Retina (tissue), 1 donor: ENCODE measurements at places on chromosomes 6 and 20.

DNA sequence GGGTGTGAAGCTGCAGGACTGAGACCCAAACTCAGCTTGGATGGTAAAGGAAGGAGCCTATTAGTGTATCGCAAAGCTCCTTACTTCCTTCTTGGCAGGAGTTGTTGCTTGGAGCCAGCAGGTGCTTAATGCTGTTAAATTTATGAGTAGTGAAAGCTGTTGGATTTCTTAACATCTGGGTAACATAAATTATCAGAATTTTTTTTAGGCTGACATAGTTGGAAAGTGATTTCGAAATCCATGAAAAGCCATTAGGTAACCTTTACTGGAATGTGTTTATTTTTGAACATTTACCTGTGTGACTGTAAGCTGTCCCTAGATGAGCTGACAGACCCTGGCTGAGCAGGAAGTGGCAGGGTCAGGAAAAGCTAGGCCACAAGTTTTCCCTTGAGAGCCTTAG is 470.4 kb upstream of the SLC35B3 start:
- no peak for DNase-seq

- DNase-seq: no peak
Measured at GRCh38 chr6:40194447-40195170, 260.3 kb upstream of the MOCS1 start.

DNA sequence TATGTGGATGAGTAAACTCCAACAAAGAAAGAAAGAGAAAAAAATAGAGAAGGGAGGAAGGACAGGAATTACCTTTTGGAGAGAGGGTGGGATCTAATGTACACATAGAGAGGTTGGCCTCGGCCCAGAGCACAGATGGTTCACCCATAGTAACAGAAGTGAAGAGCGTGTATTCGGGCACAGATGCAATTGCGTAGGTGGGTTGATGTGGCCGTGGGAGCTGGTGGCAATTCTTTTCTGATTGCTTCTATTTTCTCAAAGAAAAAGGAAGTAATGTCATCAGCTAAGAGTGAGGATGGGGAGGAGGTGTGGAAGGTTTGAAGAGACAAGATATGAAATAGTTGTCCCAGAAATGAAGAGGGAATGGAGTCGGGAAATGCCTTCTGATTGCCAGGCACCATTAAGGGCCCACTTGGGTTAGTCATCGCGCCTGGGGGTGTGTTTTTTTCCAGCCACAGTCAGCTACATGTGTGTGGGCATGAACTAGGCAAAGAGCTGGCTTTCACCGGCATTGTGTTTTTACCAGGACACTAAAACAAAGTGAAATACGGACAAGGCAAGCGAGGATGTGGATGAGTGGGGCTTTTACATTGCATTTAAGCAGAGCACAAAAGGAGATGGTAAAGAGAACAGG is 158.7 kb downstream of the SYNE1 start:
- no peak for DNase-seq

GRCh38 chr6:136846046-136846445 is 23.7 kb downstream of the PEX7 start:
- no peak for DNase-seq

DNA sequence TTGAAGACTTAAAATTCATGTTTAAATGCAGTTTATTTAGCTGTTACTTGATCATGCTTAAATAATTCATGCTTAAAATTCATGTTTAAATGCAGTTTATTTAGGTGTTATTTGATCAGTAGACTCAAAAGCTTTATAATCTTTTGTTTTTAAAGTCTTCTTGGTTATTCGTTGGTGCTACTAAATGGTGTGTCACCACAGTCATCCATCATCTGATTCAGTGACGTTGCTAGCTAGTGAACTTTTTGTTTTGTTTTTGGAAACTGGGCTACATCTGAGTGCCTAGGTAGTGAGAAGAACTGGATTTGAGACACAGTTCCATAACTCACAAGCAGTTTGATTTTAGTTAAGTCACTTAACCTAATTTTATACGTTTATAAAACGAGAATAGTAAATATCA is 20.9 kb downstream of the SCAF8 start:
- DNase-seq: no peak

GRCh38 chr6:69265706-69266105 is 531.1 kb downstream of the LMBRD1 start:
- DNase-seq: no peak

DNA sequence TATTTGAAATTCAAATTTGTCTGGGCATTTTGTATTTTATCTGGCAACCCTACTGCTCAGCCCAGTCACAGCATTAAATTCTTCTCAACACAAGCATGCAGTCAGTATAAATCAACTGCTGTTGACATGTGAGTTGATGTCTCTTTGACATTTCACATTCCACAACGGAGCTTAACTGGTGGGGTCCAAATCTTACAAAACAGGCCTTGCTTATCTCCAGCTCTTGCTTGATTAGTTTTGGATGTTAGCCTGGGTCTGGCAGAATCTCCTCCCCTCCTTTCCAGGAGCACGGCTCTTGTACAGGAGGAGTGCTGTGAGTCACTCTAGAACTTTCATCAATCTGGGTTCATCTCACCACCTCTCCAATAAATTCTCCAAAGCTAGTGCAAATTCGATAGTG is 80.8 kb upstream of the PHACTR1 start:
- no peak for DNase-seq

DNA sequence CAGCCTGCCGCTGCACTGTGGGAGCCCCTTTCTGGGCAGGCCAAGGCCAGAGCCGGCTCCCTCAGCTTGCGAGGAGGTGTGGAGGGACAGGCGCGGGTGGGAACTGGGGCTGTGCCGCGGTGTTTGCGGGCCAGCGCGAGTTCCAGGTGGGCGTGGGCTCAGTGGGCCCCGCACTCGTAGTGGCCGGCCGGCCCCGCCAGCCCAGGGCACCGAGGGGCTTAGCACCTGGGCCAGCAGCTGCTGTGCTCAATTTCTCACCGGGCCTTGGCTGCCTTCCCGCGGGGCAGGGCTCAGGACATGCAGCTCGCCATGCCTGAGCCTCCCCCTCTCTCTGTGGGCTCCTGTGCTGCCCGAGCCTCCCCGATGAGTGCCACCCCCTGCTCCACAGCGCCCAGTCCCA is 388.1 kb downstream of the PHF3 start:
- DNase-seq: no peak

- DNase-seq: no peak
Measured at GRCh38 chr6:71388068-71388744, 99.6 kb downstream of the OGFRL1 start.

GRCh38 chr6:130602151-130602770 is 224.9 kb upstream of the SMLR1 start:
- no peak for DNase-seq

- DNase-seq: no peak
Measured at GRCh38 chr6:52132292-52132691, 44.9 kb upstream of the PKHD1 start.

DNA sequence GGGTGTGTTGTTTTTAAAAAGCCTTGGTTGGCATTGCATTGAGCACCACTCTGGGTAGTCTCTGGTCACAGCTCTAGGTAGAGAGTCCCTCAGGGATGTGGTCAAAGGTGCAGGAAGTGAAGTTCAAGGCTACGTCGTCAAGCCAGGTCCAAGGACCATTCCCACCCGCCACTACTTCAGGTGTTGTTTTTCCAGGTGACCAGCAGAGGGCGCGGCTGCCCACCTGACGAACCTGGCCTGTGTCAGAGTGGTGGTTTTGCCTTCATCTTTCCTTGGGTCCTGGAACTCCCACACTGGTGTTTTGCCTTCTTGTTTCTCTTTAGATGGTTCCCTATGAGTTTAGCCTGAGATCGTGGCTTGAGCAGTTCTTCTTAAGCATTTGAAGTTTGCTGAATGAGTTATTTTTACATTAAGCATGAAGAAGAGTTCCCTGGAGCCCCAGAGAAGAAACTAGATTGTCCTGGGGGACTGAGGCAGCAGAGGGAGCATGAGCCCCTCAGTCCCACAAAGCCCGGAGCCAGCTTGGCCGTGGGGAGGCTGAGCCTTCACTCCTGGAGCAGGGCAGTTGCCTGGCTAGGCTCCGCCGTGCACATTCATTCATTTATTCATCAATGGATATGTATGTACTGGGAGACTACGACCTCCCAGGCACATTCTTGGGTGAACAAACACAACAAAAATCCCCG is 5.6 kb upstream of the PHACTR3 start:
- peak; percentile 63 for DNase-seq

- peak; percentile 69 for DNase-seq
Measured at GRCh38 chr6:44222486-44223318, 693 bp upstream of the SLC29A1 start.

DNA sequence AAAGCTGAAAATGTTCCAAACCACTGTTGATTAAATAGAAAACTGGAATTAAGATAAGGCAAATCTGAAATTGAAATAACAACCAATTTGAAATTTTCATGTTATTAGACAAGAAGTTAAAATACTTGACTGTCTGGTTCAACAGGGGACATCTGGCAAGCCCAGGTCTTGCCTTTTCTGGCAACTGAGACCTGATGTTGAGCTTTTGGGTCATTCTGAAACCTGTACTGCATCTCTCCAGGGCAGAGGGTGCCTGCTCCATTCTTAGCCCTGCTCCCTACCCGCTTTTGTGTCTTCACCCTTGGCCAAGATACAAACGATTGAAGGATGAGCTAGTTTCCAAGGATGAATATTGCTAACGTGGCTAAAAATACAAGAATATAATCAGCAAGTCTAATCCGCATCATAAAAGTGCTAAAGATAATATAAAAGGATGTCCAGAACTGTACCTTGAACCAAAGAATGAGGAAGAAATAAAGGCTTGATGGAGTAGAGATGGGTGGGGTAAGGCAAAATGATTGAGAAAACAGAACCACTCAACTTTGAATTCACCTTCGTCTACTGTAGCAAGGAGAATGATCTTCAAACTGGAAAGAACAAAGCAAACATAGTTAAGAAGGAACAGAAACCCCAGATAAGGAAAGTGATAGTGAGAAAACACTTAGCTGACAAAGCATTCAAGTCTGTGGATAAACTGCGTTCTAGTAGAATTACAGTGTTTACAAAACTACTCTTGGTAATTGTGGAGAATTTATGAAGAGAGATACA is 109.8 kb upstream of the MAN1A1 start:
- DNase-seq: no peak

DNA sequence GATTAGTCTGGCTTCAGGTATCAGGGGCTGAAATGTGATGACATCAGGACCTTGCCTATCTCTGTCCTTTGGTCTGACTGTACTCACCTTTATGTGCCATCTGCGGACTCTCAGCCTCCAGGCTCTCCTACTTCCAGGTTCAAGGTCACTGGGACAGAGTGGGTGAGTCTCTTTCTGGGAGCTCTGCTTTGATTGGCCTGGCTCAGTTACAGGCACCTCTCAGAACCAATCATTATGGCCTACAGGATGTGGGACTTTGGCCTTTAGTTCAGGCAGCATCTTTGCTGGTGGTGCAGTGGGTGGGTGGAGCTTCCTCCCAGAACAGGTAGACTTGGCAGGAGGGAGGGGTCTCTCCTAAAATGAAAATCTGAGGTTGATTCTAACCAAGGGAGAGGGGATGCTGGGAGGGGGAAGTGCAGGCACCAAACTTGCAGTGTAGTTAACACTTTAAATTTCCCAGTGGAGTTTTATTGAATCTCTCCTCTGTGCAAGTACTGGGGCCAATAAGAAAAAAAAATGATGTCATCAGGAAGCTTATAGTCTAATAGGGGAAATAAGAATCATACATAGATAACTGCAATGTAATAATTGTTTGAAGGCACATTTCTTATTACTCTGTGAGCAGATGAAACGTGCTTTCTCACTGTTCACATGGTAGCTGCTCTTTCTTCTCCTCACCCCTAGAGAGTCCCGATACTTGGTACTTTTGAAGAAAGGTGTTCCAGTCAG is 53.4 kb downstream of the SLC24A3 start:
- DNase-seq: no peak

GRCh38 chr20:38579219-38579910 is 1.6 kb upstream of the ADIG start:
- no peak for DNase-seq

GRCh38 chr6:92623431-92623830 is 795.9 kb downstream of the EPHA7 start:
- DNase-seq: no peak

DNA sequence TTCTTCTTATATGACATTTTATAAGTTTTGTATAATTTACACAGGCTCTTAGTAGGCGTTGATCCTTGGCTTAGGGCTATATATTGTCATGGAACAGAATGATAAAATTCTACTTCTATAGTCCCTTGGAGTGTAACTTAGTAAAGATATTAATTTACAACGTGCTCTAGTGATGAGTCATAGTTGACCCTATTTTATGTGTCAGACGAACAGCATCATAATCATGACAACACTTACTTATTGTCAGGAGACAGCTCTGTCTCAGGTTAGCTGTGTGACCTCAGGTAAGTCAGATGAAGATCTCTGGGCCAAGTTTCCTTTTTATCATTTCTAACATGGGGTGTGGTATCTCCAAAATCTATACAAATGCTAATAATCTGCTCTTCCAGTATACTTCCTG is 473.5 kb downstream of the UTRN start:
- DNase-seq: no peak

- no peak for DNase-seq
Measured at GRCh38 chr6:140001821-140002341, 627.4 kb upstream of the CITED2 start.

DNA sequence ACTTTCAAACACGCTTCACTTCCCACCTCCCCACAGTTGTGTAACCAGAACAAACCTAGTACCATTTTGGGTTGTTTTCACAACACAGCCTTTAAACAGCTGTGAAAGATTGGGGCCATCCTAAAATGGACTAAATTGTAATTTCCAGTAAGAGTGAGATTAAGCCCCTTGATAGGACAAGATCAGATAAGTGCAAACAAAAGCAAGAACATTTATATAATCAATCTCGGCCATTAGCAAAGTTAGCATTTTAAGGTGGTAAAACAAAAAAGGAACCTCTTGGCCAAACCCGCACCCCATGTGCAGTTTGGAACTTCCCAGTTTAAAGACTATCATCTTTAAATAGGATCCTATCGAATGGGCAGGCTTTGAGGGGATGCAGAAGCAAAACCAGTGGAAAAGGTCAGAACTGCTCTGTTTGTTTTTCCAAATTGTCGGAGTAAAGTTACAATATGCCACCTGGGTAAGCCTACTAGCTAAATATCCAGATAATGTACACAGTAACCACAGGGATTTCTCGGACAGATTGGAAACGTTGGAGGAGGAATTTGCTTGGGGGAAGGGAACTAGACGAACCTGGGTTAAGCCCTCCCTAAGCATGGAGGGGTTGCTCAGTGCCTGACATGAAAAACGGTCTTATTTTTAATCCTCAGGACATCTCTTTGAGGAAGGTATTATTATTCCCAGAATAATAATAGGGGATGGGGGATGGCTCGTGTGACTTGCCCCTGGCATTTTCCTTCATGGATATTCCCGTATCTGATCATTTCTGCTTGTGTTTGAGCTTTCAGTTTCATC is 159.8 kb upstream of the SALL4 start:
- no peak for DNase-seq

DNA sequence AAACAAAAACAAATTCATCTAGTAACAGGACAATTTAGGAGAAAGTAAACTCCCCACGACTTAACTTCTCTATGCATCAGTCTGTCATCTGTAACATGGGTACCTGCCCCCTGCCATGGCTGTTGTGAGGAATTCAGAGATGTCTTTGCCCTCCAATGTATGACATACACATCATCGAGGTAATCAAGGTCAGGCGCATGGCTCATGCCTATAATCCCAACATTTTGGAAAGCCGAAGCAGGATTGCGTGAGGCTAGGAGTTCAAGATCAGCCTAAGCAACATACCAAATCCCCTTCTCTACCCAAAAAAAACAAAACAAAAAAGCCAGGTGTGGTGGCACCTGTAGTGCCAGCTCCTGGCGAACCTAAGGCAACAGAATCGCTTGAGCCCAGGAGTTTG is 9.0 kb downstream of the EEF1A1 start:
- no peak for DNase-seq
